KG1 (cell line): ENCODE measurements at places on chromosomes 6 and 20.

GRCh38 chr6:135440087-135440792, 57.3 kb downstream of the AHI1 start:
- no peak for DNase-seq

DNA sequence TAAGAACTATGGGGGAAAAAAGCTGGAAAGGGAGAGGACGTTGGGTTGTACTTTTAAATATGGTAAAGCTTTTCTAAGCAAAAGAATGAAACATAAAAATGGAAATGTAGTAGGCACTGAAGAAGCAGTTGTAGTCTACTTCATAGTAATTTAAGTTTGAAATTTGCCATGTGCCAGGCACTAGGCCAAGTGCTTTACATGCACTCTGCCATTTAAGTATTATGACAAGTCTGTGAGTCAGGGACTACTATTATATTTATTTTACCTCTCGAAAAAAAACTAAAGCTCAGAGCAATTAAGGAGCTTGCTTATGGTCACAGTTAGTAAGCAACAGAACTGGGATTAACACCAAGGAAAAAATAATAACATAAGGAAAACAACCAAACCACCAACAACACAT, 257.8 kb downstream of the GMDS start:
- no peak for DNase-seq

- no peak for DNase-seq
Observed at GRCh38 chr6:35723587-35723986, 13.2 kb upstream of the ARMC12 start.

GRCh38 chr20:47276851-47277534, 79.5 kb downstream of the ZMYND8 start:
- no peak for DNase-seq

GRCh38 chr20:36866681-36867495, 9.1 kb upstream of the TLDC2 start:
- no peak for DNase-seq

DNA sequence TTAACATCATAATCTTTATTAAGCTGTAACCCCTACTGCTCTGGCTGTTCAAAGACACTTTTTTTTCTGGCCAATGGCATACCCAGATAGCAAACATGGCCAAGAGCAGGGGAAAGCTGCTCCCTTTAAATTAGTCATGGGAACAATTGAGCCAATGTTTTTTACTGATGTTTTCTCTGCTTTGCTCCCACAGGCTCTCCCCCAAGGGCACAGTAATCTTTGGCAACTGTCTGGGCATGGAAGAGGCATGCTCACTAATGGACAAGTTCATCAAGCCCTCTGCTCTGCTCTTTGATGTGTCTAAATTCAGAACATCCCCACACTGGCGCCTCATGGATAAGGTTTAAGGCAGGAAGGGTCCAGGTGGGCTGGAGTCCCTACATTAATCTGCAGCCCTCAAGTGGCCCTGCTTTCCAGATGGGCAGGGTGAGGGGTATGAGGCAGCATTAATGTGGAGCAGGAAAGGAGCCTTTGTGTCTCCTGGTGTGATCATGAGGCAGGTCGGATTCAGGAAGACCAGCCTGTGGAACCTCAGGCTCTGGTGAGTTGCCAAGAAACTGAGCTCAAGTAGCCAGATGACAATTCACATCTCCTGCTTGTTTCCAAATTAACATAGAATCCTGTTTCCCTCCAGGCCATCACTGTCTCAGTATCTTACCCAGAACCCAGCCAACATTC, 227.0 kb upstream of the CST7 start:
- no peak for DNase-seq

DNA sequence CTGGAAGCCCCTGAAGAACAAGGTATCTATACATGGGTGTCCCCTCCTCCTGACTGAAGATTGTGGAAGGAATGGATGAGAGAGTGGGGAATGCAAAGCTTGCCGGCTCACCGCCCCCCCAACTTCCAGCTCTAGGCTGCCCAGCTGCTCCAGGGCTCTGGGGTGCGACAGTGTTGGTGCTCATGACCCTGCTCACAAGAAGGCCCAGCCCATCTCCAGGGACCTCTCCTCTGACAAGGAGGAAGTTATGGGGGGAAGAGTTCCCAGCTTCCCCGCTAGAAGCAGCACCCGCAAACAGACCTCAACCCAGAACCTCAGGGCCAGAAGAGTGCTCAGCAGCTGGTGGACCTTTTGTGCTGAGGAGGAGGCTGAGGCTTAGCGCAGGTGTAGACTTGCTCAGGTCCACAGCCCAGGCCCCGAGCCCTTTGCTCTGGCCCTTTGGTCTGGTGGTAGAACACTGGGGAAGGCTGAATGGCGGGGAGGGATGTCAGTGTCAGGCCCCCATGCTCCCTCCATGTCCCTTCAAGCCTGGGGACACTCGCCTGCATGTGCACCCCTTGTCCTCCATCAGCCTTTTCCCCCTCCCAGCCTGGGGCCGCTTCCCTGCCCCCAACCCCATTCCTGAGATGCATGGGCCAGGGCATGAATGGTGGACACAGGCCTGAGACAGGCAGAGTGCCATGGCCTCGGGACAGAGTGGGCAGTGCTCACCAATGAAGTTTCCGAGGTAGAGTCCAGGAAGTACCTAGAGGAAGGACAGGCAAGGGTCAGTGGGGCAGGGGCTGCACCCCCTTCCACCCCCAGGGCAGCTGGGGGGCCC, 1.3 kb downstream of the DUSP15 start:
- DNase-seq, result no peak
